GM19239 (cell line): ENCODE measurements at places on chromosomes 7 and 10.

DNA sequence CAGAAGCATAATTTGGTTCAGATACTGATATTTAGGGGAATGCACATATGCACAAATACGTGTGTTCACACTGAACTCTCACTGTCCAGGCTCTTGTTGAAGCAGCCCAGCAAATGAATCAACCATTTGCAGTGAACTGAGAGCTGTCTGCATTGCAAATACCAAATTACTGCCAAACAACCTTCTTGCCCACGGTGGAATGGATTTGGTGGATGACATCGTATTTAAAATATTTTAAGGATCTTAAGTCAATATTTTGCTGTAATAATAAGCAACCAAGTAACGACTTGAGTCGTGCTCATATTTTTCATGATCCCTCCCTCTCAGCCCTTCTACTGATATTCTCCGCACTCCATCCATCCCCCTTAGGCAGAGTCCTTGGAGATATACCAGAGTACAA, 107.9 kb upstream of the FEZF1 start:
- no peak for DNase-seq

DNA sequence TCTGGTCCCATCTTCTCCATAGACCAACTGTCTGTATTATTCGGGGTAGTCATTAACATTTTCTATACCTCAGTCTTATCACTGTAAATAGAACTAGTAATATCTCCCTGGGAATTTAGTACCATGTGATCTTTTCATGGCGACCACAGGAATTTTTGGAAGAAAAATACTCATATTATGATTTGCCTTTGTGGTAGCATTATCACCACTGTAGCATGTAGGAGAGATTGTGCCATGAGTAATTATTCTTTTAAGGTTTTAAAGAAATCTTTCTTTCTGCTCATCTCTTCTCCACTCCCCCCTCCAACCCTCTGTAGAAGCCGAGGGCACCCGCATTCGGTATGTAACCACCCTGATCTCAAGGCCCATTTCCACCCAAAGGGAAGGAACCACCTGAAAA, 25.0 kb downstream of the ZNF365 start:
- DNase-seq = no peak

- no peak for DNase-seq
These were observed 35.2 kb downstream of the ST7 start for GRCh38 chr7:116988363-116988989.

DNA sequence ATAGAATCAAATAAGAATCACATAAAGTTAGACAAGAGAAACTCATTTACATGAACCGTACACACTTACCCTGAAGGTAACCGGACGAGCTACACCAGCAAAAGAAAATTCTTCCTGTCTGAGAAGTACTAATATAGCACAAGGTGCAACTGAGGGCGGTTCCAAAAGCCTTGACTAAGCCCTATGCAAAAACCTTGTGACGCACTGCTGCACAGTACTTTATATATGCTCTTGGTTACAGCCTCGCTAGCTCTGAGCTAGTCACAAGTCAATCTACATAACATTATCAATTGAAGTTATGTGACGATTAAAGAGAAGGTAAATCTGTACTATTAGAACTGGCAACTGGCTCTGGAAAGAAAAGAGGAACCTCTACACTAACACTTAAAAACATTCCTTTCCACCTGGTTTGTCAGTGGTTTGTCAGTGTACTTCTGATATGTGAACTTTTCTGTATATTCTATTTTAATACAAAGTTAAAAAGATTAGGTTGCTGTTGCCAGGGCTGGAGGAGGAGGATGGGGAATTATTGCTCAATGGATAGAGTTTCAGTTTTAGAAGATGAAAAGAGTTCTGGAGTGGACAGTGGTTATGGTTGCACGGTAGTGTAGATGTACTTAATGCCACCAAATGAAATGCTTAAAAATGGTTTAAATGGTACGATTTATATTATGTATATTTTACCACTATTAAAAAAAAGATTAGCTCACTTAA, 21.6 kb downstream of the NT5C3A start:
- peak; percentile 32 for DNase-seq

DNA sequence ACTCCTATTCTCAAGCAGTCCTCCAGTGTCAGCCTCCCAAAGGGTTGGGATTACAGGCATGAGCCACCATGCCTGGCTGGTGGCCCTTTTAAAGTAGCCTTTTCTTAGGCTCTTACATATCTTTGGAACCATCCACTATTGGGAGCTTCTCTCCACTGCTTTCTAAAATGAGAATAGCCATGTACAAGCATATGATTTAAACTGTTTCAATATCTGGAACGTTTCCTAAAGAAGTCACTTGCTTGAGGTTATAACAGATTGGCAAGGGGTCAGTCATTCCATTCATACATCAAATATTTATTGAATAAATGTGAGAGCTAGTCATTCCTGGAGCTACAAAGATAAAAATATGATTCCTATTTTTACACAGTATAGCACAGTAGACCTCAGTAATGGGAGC, 97.4 kb upstream of the LRGUK start:
- no peak for DNase-seq

- DNase-seq = no peak
These were observed 118.4 kb upstream of the EFCAB10 start for GRCh38 chr7:105699568-105700236.

- no peak for DNase-seq
These were observed 17.8 kb downstream of the YKT6 start for GRCh38 chr7:44218418-44219201.

GRCh38 chr7:10412422-10413019, 561.2 kb upstream of the PHF14 start:
- peak; percentile 2 for DNase-seq

DNA sequence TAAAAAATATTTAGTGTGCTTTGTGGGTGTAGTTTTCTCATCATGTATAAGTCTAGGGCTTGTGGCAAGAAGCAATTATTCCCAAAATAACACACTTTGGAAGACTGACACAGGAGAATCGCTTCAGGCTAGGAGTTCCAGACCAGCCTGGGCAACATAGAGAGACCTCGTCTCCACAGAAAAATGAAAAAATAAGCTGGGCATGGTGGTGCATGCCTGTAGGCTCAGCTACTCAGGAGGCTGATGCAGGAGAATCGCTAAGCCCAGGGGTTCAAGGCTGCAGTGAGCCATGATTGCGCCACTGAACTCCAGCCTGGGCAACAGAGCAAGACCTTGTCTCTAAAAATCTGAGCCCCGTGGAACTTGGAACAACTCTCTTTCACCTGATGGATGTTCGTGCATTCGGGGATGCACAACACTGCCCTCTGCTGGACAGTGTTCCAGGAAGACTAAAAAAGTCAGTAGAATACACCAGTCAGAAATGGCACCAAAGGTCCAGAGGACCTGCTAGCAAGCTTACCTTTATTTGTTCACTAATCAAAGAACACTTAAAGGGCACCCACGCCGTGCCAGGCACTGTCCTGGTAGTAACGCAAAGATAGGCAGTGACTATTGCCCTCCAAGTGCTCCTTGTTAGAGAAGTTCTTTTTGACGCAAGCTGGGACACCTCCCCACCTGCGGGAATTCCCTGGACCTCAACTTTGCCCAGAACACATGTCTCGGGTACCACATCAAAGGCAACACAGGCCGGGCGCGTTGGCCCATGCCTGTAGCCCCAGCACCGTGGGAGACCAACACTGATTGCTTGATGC, 81.9 kb upstream of the CALN1 start:
- peak; percentile 41 for DNase-seq

- no peak for DNase-seq
These were observed 21.2 kb downstream of the LSMEM1 start for GRCh38 chr7:112501801-112502503.

DNA sequence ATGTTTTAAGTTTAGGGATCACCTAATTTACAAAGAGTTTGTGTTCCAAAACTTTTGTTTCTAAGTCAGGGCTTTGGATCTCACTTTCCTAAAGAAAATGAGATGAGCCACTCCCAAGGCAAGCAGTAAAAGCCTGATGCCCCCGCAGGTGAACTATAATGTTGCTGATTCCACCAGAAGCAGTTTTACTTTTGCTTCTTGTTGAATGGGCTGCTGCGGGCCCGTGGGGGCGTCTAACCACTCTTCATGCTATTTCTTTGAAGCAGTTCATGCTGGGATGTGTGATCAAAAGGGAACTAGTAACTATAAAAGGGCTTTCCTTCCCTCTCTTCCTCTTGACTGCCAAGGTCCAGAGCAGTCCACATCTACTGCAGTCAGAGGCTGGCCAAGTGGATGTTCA, 118.7 kb upstream of the NEBL start:
- DNase-seq = no peak
